Effector CD4-positive, alpha-beta T cell (primary cell): ENCODE measurements at places on chromosomes 7 and 10.

GRCh38 chr10:123761038-123761428, 94.9 kb downstream of the GPR26 start:
- DNase-seq, result no peak

- DNase-seq, result no peak
Measured at GRCh38 chr7:45156516-45157272, 897 bp upstream of the RAMP3 start.

GRCh38 chr10:127736222-127736914, 617 bp upstream of the FOXI2 start:
- no peak for DNase-seq

DNA sequence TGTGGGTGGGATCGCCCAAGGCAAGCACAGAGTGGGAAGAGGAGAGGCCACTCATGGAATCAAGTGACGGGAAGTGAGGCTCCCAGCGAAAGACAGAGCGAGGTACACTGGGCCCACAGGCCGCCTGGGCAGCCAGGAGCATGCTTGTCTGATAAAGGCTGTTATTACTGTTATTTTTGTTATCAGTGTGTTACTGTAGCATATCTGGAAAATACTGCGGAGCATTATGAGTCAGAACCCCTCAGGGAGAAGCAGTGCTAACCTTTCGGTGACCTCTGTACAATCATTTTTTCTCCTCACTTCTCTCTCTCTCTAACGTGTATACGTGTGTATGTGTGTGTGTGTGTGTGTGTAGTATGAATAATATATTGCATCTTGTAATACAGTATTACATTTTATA, 3.8 kb upstream of the TCERG1L start:
- no peak for DNase-seq

DNA sequence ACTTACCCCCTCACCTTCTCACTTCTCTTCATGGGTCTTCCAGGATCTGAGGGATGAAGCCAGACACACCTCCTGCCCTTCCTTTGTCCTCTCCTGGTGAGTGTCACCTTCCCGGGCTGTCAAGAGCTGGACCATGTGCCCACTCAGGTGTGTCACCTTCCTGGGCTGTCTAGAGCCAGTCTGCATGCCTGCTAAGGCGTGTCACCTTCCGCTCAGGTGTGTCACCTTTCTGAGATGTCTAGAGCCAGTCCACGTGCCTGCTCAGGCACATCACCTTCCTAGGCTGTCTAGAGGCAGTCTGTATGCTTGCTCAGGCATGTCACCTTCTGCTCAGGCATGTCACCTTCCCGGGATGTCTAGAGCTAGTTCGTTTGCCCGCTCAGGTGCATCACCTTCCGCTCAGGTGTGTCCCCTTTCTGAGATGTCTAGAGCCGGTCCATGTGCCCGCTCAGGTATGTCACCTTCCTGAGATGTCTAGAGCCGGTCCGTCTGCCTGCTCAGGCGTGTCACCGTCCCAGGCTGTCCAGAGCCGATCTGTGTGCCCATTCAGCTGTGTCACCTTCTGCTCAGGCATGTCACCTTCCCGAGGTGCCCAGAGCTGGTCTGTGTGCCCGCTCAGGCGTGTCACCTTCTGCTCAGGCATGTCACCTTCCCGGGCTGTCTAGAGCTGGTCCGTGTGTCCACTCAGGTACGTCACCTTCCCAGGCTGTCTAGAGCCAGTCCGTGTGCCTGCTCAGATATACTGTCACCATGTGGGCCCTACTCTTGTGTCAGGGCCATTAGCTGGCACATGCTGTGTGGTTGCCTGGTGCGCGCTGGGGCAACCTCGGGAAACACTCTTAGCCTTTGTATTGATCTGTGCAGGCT, 245.3 kb downstream of the EBF3 start:
- no peak for DNase-seq

DNA sequence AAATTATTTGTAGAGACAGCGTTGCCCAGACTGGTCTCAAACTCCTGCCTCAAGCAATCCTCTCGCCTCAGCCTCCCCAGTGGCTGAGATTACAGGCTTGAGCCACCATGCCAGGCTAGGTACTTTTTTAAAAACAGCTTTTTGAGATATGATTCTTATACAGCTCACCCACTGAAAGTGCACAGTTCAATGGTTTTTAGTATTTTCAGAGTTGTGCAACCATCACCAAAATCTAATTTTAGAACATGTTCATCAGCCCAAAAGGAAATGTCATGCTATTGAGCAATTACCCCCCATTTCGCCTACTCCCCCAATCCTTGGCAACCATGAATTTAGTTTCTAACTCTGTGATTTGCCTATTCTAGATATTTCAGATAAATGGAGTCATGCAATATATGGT, 73.7 kb downstream of the EVX1 start:
- DNase-seq, result no peak

- DNase-seq, result no peak
Measured at GRCh38 chr7:127383123-127383835, 9.2 kb downstream of the ZNF800 start.

GRCh38 chr7:64990216-64990615, 620 bp downstream of the ZNF117 start:
- DNase-seq, result no peak

DNA sequence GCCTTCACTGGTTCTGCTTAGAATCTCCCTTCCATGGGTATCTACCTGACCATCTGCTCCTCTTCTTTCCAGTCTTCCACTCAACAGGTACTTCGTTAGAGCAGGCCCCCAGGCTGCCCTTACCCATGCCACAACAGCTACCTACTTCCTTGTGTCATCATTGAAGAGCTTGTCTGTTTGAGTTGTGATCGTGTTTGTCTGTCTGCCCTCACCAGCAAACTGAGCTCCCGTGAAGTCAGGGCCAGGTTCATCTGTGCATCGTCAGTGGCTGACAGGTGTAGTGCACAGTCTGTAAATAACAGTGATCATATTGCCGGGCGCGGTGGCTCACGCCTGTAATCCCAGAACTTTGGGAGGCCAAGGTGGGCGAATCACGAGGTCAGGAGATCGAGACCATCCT, 5.0 kb downstream of the NIPSNAP2 start:
- no peak for DNase-seq

DNA sequence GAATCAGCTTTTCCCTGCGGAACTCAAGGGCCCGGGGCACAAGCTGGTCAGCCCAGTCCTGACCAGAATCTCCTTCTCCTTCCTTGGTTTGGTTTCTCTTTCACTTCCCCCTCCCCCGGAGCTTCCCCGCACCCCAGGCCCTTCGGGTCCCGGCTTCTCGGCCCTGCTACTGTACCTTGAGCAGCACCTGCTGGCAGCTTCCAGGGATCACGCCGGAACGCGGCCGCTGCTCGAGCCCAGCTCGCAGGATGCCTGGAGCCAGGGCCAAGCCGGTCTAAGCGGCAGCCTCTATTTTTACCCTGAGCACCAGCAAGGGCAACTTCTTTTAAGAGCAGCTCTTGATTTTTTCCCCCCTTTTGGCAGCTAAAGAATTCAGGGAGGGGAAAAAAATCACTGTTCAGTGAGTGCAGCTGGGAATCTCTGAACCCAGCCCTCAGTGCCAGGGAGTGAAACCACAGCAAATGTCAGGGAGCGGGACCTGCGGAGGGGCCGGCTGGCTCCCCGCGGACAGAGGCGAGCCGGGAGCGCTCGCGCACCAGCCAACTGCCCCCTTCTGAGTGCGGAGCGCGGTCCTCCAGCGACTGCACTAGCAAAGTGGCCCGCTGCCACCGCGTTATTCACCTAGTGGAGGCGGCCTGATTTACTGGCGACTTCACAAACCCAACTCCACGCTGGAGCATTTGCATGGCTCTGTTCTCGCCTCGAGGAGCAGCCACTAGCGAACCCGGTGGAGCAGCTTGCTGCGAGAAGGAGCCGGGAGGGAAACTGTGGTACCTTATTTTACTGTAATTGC, 2.4 kb upstream of the INHBA start:
- no peak for DNase-seq

DNA sequence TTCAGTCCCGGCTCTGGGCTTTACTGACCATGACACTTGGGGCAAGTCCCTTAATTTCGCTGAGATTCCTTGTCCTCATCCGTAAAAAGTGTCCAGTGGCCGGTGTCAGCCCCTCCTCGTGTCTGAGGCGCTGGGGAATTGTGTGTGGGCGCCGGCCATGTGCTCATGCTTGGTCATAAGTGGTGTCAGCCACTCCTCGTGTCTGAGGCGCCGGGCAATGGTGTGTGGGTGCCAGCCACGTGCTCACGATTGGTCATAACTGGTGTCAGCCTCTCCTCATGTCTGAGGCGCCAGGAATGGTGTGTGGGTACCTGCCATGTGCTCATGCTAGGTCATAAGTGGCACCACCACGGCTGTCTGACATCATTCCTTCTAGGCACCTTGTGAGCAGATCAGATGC, 40.7 kb upstream of the DMBT1 start:
- DNase-seq, result no peak

DNA sequence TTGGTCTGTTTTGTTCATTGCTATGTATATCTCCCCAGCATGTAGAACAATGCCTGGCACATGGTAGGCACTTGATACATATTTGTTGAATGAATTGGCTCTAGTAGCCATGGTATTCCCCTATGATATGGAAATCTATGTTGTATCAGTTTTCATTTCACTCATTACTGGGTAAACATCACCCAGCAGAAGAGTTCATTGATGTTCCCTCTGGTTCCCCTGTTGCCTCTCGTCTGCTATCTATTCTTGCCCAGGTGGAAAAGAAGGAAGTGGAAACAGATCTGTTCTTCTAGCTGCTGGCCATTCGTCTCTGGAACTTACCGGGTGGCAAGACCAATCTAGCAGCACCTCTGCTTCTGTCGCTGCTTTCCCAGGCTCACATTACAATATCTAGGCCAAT, 71.5 kb downstream of the LRRC4 start:
- no peak for DNase-seq

DNA sequence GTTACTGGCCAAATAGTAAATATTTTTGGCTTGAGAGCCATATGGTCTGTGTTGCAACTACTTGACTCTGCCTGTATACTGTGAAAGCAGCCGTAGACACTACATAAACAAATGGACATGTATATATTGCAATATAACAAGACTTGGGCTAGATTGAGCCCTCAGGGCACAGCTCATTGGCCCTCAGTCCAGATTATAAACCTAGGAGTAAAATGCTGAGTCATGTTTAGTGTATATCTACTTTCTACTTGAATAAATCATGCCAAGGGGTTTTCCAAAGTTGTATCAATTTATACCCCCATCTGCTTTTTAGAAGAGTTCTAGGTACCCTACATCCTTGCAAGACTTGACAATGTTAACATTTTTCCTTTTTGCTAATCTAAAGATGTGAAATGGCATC, 27.4 kb upstream of the POU6F2 start:
- no peak for DNase-seq

- no peak for DNase-seq
Measured at GRCh38 chr7:138979226-138979979, 1.8 kb downstream of the KIAA1549 start.

DNA sequence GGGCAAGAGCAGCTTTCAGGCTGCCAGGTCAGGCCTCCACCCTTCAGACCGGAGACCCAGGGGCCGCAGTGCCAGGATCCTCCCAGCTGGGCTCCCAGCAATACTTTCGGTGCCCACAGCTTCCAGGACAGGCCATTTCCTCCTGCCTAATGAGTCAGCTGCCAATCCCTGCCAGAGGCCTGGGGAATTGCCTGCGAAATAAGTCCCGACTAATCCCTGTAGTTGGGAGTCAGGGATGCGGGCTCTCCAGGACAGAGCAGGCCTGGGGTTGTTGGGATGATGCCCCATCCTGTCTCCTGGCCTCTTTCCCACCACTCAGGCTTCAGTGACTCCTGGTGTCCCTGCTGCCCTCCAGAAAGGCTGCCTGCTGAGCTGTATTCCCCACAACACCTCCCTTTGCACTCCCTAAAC, 143.5 kb upstream of the UNC5B start:
- no peak for DNase-seq

GRCh38 chr10:19611775-19612174, 204.5 kb upstream of the PLXDC2 start:
- DNase-seq, result no peak

- no peak for DNase-seq
Measured at GRCh38 chr10:102602272-102603045, 41.8 kb upstream of the TRIM8 start.

GRCh38 chr7:21508538-21508937, 34.3 kb upstream of the DNAH11 start:
- no peak for DNase-seq

DNA sequence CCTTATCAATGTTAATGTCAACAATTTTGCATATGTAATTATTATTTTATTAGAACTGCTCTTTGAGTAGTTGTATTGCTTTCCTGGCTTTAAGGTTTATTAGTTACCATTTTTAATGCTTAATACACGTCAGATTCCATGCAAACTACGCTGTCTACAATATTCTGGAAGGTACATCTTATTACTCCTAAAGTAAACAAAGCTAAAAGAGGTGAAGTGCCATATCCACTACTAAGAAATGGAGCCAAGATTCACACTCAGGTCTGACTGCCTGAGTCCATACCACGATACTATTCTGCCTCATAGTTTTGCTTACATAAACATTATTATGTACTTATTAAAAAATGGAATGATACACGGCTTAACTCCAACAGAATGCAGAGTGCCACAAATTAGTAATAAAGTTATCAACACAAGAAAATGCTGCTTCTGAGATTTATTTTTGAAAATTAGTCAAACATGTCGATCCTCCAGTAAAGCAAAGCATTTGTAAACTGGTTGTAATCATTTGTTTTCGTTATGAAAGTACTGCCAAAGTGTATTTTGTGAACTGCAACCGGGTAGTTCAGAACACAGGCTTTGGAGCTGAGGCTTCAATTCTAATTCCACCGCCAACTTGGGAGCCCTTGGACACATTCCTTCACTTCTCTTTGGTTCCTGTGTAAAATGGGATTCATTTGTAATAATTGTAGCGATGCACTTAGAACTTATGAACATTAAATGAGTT, 1.1 kb upstream of the DMTF1 start:
- DNase-seq, result no peak

DNA sequence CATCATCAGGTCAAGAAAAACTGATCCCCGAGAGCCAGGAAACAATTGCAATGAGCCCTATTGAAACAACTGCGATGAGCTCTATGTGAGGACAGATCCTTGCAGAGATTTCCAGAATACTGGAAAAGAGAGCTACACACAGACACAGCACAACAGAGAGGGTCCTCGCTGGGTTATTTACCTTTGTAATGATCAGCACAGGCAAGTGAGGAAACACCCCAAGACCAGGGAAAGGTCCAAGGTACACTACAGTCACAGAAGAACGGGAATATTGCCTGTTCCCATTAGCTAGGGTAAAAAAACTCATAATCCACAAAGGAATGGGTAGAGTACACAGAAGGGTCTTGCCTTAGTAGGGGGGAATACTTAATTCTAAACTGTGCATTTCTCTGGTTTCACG, 152.7 kb downstream of the ZNF438 start:
- no peak for DNase-seq

GRCh38 chr7:47978790-47979144, 648 bp downstream of the HUS1 start:
- no peak for DNase-seq

- DNase-seq, result no peak
Measured at GRCh38 chr7:82286096-82286797, 157.3 kb downstream of the CACNA2D1 start.

GRCh38 chr7:135792363-135792668, 43.7 kb upstream of the FAM180A start:
- no peak for DNase-seq
